ENCODE measurements at places on chromosomes 7 and 10. TPM values are rescaled to one million over a fixed set of nuclear protein-coding genes. Genes with fewer than 3 reads are reported as not detected.

Gene C10orf67
- total RNA-seq = not detected

Gene SEMA3E
- 1.2 TPM for total RNA-seq

Gene OPN4
- not detected for total RNA-seq

GRCh38 chr10:10591715-10592341, 425.8 kb upstream of the CELF2 start:
- no peak for DNase-seq

DNA sequence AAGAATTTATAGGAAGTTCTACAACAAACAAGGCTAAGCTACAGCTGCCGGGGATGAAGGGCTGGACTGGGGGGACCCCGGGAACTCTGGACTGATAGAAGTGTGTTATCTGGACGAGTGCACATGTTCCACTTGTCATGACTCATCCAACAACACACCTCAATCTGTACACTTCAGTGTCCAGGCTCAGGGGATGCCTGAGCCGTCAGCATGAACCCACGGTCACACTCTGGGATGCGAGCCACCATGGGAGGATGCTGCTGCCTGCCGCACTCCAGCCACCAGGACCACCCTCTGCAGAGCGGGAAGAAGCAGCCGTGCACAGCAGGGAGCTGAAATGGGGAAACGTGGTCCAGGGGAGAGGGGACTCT, 67.5 kb downstream of the MAD1L1 start:
- no peak for DNase-seq

DNA sequence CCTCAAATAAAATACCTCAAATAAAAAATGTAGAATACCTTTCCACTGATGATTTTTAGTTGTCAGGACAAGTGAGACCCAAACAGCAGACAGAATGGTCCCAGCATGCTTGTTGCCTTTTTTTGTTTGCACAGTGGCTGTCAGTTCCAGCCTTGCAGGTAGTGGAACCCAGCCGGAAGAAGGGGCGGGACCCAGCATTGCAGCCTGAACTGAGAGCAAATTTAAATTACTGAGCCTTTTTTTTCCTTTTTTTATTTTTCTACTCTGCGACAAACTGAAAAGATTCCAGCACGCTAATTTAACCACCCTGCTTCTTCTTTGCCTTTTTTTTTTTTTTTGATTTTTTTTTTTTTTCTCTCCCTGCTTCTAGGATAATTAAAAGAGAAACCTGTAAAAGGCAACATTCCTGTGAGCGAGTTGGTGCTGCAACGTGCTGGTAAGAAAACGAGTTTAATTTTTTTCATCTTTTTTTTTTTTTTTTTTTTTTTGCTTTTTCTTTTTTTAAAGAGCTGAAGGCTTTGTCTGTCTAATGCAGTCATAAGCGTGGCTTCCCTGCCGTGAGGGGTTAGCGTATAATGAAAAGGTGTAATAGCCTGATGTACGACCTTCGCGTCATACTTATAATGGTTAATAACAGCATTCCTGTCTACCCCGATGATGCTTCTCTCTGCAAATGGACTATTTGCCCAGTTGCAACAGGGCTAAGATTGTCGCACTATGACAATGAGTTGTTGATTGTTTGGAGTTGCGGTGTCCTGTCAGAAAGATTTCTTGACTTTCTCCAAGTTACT, 555.3 kb upstream of the CELF2 start:
- DNase-seq = no peak

All from glomerular endothelial cell (primary cell).